Activated naive CD8-positive, alpha-beta T cell treated with anti-CD3 and anti-CD28 coated beads, Interleukin-2, amount 10 ng/mL, durations not matched to agents 7 days and 5 days (primary cell): ENCODE measurements at places on chromosomes 11 and 22. TPM values are rescaled to one million over a fixed set of nuclear protein-coding genes. Genes with fewer than 3 reads are reported as not detected.

GRCh38 chr11:120563703-120564572 is 52.4 kb downstream of the GRIK4 start:
- no peak for DNase-seq

DNA sequence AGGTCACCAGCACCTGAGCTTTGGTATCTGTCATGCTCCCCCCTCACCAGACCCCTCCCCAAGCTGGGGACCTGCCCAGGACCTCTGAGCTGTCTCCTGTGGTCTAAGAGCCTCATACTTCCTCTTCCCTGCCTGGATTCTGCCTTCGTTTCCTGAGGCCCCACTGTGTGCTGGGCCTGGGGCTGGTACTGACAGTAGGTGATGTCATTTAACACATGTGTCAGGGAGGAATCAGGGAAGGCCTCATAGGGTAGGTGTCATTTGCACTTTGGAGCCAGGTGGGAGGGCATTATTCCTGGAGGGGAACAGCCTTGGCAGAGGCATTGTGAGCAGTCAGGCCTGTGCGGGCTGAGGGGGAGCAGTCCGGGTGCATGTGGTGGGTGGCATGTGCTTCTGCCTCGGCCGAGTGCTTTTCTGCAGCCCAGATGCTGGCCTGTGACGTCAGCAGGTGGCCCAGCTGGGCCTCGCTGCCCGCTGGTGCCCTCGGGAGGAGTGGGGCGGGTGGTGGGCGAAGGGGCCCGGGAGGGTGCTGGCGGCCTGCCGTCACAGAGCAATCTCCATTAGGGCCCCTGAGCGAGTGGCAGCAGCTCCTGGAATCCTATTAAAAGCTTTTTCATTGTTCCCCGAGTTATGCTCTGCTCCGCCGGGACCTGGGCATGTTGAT is 9.1 kb downstream of the FLRT1 start:
- DNase-seq = no peak

The C11orf91 gene
- total RNA-seq = 0.40 TPM

GRCh38 chr11:70281156-70281609 is 10.7 kb downstream of the PPFIA1 start:
- DNase-seq = no peak

The TRPM5 gene
- not detected for total RNA-seq

DNA sequence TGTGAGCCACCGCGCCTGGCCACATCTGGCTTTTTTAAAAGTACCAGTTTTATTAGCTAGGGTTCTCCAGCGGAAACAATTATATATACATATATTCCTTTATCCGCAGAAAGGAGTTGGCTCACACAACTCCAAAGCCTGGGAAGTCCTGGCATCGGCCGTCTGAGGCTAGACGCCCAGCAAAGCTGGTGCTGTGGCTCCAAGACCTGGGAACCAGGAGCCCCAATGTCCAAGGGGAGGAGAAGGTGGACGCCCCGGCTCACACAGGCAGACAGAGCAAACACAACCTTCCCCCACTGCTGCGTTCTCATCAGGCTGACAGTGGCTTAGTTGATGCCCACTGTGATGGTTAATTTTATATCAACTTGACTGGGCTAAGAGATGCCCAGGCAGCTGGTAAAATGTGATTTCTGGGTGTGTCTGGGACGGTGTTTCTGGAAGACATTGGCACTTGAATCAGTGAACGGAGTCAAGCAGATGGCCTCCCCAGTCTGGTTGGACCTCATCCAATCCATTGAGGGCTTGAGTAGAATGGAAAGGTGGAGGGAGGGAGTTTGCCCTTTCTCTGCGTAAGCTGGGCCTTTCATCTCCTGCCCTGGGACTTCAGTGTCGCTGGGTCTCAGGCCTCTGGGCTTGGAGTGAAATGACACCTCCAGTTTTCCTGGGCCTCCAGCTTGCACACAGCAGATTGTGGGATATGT is 904.4 kb downstream of the BRD1 start:
- DNase-seq = no peak
